Effector memory CD4-positive, alpha-beta T cell (primary cell): ENCODE measurements at places on chromosomes 5 and 9.

GRCh38 chr9:34552986-34553385 lies 30.2 kb upstream of the ENHO start:
- no peaks in the 10 kb centered on the region for H3K4me1 ChIP-seq
- no peak overlapping the region for H3K27ac ChIP-seq
- H3K4me3 ChIP-seq = no peak overlapping the region

- no peak for DNase-seq
- H3K4me1 ChIP-seq = peaks cover 27% of the 10 kb centered on the region
- peak overlapping the region; percentile 25 for H3K4me3 ChIP-seq
- peak overlapping the region; percentile 18 for H3K27ac ChIP-seq
Measured at GRCh38 chr5:176550275-176550831, 1.2 kb downstream of the CDHR2 start.

GRCh38 chr5:78182838-78183237 lies 111.7 kb downstream of the AP3B1 start:
- H3K27me3 ChIP-seq = no peaks in the 10 kb centered on the region
- no peak for DNase-seq
- H3K27ac ChIP-seq = no peak overlapping the region
- no peaks in the 10 kb centered on the region for H3K4me1 ChIP-seq

DNA sequence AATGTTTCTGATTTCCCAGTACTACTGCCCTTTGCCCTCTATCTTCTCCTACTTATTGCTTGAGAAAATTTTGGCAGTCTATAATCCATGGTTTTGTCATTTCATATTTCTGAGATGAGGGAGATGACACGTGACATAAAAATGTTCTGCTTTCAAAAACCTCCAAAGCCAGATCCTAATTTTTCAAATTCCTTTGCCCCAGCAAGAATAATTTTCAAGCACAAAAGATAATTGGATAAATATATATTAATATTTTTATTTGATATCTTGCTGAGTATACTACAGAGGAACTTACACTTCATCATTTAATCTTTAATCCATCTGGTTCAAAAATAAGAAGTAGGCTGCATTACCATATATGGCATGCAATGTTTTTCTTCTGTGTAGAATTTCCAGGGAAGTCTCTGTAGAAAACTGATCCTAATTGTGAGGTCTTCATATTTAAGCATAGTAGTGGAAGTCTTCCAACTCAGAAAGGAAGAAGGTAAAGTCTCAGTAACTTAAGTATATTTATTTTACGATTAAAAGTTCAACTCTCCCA lies 1738.8 kb downstream of the EFNA5 start:
- H3K27me3 ChIP-seq = no peaks in the 10 kb centered on the region
- H3K4me1 ChIP-seq = no peaks in the 10 kb centered on the region
- H3K27ac ChIP-seq = no peak overlapping the region
- H3K4me3 ChIP-seq = no peak overlapping the region
- DNase-seq = no peak

- H3K27ac ChIP-seq = no peak overlapping the region
- no peak overlapping the region for H3K4me3 ChIP-seq
- DNase-seq = no peak
Measured at GRCh38 chr5:175347027-175347426, 97.0 kb downstream of the DRD1 start.

DNA sequence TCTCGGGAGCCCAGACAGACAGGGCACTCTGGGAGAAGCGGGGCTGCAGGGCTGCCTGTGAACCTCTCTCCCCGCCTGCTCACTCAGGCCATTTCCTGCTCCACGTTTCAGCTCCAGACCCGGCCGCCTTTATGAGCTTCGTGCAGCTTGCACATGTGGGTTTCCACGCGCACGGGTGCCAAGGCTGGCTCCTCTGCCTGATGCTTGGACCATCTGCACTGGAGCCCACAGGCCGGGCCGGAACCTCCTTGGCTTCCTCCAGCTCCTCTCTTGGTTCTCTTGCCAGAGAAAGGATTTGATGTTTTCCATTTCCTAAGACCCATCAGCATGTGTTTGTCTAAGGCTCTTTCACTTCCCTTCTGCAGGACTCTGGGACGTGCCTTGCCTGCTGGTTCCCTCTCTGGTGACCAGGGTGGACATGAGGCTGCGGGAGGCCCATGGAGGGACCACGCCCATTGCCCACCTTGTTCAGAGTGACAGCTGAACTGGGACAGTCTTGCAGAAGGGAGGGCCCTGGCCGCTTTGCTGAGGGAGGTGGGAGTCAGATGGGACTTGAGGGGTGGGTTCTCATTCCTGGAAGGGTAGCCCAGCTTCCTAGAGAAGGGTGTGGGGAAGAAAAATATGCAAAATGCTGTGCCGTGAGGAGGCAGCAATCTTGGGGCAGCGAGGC lies 23.3 kb upstream of the COL5A1 start:
- DNase-seq = no peak
- no peaks in the 10 kb centered on the region for H3K4me1 ChIP-seq
- no peaks in the 10 kb centered on the region for H3K27me3 ChIP-seq
- no peak overlapping the region for H3K27ac ChIP-seq

- H3K27ac ChIP-seq = no peak overlapping the region
- H3K27me3 ChIP-seq = no peaks in the 10 kb centered on the region
- no peaks in the 10 kb centered on the region for H3K4me1 ChIP-seq
- no peaks in the 10 kb centered on the region for H3K36me3 ChIP-seq
- H3K4me3 ChIP-seq = no peak overlapping the region
- DNase-seq = no peak
Measured at GRCh38 chr5:89998519-89999305, 410.8 kb downstream of the CETN3 start.

DNA sequence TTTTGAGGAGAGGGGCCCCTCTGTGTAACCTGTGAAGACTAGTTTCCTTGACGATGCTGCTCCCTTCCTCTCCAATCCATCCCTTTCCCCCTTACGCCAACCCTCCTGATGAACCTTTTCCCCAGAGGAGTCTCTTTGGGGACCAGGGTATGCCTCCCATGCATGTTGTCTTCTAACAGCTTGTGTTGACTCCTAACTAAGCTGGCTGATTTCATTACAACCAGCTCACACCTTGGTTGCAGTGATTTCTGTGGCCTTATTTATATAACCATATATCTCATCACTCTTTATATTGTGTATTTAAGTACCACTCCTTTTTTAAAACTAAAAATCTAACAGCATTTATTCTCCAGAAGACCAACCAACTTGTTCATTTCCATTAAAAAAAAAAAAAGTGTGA lies 42.5 kb downstream of the SFXN1 start:
- no peaks in the 10 kb centered on the region for H3K27me3 ChIP-seq
- peaks cover 11% of the 10 kb centered on the region for H3K36me3 ChIP-seq
- H3K4me3 ChIP-seq = peak overlapping the region; percentile 23
- H3K4me1 ChIP-seq = peaks cover 41% of the 10 kb centered on the region

DNA sequence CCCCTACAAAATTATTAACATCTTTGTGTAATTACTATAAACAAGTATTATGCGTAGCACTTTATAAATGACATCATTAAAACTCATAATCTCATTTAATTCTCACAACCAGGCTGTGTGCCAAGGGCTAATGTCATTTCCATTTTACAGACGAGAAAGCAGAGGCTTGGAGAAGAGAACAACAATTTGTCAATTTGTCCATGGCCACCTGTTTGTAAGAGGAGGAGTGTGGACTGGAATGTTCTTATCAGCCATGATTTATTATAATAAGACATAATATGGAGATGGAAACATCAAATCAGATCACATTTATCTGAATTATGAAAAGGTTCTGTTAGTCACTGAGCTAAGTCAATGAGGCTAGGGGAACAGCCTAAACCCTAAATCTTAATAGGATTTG lies 97.0 kb downstream of the DROSHA start:
- no peaks in the 10 kb centered on the region for H3K4me1 ChIP-seq
- H3K27me3 ChIP-seq = no peaks in the 10 kb centered on the region
- no peak overlapping the region for H3K4me3 ChIP-seq
- DNase-seq = no peak
- H3K27ac ChIP-seq = no peak overlapping the region

DNA sequence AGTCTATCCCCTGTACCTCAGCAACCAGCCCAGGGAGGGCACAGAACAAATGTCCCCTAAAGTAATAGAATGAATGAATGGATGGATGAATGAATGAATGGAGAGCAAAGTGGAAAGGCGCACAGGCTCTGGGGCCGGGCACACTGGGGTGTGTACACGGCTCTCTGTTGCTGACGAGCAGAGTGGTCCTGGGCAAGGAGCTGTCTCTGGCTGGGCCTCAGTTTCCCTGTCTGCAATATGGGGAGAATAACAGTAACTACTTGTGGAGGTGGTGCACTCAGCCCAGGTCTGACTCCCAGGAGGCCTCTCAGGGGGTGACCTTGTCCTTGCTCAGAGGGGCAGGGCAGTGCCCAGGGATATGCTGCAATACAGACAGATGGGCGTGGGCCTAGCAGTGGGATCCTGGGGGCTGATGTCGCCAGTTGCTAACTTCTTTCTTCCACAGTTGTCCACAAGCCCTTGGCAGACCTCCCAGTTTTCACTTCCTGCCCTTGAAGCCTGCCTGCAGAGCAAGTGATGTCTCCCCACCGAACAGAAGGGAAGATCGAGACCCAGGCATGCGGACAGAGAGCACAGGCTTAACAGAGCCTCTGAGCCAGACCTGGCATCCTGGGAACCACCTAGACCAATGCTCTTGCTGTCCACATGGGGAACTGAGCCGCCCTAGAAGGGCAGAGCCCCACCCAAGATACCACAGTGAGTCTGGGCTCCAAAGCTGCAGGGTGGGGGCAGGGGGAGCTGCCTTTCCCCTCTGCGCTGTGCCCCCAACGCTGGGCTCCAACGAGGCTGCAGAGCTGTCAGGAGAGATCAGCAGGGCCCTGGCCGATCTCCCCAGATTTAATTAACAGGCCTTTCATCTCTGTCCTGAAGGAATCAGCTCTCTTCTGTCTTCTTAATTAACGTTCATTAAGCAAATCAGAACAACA lies 13.6 kb upstream of the LAMC3 start:
- no peak for DNase-seq
- H3K27ac ChIP-seq = no peak overlapping the region
- no peaks in the 10 kb centered on the region for H3K36me3 ChIP-seq
- no peaks in the 10 kb centered on the region for H3K4me1 ChIP-seq

DNA sequence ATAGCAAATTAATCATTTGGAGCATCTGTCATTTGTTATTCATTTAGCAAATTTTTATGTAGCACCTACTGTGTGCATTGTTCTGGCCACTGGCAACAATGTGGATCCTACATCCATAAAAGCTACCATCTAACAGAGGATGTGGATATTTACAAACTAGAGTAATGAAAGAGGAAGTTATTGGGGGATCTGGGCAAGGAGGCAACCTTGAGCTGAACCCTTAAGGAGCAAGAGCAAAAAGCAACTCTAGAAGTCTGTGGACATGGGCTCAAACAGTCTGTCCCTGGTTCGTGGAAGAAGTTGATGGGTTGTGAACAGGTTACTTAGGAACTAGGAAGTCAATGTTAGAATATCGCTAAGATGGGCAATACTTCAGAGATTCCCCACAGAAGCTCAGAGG lies 259.9 kb downstream of the SYK start:
- H3K27me3 ChIP-seq = no peaks in the 10 kb centered on the region
- H3K36me3 ChIP-seq = no peaks in the 10 kb centered on the region
- H3K27ac ChIP-seq = no peak overlapping the region
- no peak overlapping the region for H3K4me3 ChIP-seq

- H3K4me1 ChIP-seq = no peaks in the 10 kb centered on the region
- H3K27ac ChIP-seq = no peak overlapping the region
- H3K4me3 ChIP-seq = no peak overlapping the region
Measured at GRCh38 chr9:87781331-87781730, 55.4 kb downstream of the CTSL start.

GRCh38 chr5:10331341-10331796 lies 22.1 kb upstream of the MARCHF6 start:
- no peak overlapping the region for H3K27ac ChIP-seq
- H3K27me3 ChIP-seq = peaks cover 21% of the 10 kb centered on the region
- H3K36me3 ChIP-seq = no peaks in the 10 kb centered on the region
- H3K4me3 ChIP-seq = no peak overlapping the region
- H3K4me1 ChIP-seq = peaks cover 9% of the 10 kb centered on the region

- H3K4me3 ChIP-seq = no peak overlapping the region
- no peaks in the 10 kb centered on the region for H3K36me3 ChIP-seq
- H3K27me3 ChIP-seq = no peaks in the 10 kb centered on the region
- DNase-seq = no peak
Measured at GRCh38 chr5:78626009-78626571, 22.5 kb downstream of the LHFPL2 start.

- no peaks in the 10 kb centered on the region for H3K27me3 ChIP-seq
- no peak overlapping the region for H3K4me3 ChIP-seq
- no peak overlapping the region for H3K27ac ChIP-seq
- DNase-seq = no peak
Measured at GRCh38 chr5:12885018-12885417, 980.8 kb upstream of the CTNND2 start.

DNA sequence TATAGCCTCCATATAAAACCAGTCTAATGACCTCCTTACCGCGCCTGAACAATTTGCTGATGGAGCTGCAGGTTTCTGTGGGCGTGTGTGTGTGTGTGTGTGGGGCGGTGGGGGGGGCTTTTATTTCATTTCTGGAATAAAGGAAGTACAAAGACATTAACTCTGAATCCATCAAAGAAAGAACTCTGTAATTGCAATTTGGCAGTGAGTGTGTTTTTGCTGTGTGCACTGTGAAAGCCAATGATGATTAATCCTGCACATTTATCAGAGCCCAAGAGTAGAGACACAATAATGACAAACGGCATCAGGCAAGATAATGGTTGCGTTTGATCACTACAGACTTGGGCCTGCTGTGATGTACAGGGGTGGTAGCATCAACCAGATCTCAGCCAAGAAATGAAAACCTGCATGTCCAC lies 29.3 kb upstream of the NDFIP1 start:
- no peaks in the 10 kb centered on the region for H3K27me3 ChIP-seq
- H3K4me1 ChIP-seq = no peaks in the 10 kb centered on the region
- H3K36me3 ChIP-seq = no peaks in the 10 kb centered on the region
- DNase-seq = no peak
